RWPE2 (cell line): ENCODE measurements at places on chromosomes 1 and 21.

GRCh38 chr1:111449703-111450017 is 396 bp downstream of the ATP5PB start:
- no peak for DNase-seq

GRCh38 chr1:154453574-154454352 is 48.3 kb upstream of the TDRD10 start:
- DNase-seq, result no peak

DNA sequence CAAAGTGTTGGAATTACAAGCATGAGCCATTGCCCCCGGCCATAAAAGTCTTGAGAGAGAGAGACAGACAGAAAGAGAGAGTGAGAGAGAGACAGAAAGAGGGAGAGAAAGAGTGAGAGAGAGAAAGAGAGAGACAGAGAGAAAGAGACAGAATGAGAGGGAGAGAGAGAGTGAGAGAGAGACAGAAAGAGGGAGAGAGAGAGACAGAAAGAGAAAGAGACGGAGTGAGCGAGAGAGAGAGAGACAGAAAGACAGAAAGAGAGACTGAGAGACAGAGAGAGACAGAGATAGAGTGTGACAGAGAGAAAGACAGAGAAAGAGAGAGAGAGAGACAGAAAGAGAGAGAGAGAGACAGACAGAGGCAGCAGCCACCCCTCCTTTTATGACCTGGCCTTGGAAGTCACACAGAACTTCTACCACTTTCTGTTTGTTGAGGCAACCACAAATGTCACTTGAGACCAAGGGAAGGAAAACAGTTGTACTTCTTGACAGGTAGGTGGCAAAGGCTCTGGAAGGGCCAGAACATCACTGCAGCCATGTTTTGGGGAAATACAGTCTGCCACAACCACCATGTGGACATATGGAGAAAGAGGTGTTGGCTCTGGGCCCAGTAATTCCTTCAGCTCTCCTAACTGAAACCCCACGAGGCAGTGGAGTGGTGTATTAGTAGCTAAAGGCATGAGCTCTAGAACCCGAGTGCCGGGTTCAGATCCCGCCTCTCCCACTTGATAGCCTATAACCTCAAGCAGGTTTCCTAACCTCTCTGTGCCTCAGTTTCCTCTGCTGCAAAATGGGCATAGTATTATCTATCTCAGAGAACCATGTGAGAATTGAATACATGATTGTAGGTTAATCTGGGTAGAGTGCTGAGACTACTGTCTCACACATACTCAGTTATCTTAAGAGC is 50.6 kb downstream of the TNFRSF8 start:
- DNase-seq, result no peak

GRCh38 chr1:227092069-227092468 is 152.0 kb downstream of the COQ8A start:
- no peak for DNase-seq

- no peak for DNase-seq
Measured at GRCh38 chr1:46764402-46764801, 34.4 kb upstream of the CYP4B1 start.

- no peak for DNase-seq
Measured at GRCh38 chr1:247337250-247337746, 5.6 kb upstream of the ZNF496 start.

GRCh38 chr1:159970932-159971342 is 16.9 kb upstream of the SLAMF9 start:
- no peak for DNase-seq

DNA sequence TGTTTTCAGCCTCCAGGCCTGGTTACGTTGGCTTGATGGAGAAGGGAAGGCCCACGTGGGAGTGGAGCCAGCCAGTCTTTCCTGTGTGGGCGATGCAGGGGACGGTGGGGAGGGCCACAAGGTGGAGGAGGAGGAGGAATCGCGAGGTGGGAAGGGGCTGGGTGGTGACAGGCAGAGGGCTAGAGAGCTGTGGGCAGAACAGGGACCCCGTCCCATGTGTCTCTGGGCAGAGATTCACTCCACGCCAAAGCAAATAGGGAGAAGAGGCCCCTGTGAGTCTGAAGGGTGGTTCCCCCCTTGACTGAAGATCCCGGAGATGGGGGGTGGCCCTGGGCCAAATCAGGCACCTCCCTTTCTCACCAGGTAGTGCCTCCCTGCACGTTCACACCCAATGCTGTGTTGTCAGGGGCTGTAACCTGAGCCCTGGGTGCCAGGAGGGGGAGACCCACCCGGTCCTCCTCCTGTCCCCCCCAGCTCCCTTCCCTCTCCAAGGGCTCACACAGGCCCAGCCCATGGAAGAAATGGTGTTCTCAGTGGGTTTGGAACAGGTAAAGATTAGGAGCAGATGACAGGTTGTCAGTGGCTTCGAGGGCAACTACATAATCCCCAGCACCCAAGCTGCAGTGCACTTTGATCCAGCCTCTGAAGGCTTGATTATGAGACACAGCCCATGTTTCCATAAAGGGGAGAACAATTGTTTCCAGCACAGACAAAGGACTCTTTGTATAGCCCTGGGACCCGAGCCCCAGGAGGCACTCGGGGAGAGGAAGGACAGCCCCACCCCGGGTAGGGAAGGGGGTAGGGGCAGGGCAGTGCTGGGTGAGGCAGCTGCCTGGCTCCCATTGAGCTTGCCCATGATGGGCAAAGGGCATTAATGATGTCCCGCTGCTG is 37.7 kb upstream of the GPR37L1 start:
- DNase-seq, result no peak

GRCh38 chr1:63413394-63413793 is 46.0 kb downstream of the ALG6 start:
- DNase-seq, result no peak

DNA sequence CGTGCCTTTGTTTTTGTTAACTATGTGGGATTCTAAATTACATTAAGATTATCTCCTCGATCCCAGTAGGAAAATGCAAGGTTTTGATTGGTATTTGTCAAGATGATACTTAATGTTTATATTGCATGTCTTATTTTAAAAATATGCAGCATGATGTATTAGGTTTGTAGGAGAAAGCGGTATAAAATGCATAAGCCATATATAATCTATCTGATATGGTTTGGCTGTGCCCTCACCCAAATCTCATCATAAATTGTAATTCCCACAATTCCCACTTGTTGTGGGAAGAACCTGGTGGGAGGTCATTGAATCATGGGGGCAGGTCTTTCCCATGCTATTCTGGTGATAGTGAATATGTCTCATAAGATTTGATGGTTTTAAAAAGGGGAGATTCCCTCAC is 198.1 kb upstream of the NCAM2 start:
- no peak for DNase-seq

DNA sequence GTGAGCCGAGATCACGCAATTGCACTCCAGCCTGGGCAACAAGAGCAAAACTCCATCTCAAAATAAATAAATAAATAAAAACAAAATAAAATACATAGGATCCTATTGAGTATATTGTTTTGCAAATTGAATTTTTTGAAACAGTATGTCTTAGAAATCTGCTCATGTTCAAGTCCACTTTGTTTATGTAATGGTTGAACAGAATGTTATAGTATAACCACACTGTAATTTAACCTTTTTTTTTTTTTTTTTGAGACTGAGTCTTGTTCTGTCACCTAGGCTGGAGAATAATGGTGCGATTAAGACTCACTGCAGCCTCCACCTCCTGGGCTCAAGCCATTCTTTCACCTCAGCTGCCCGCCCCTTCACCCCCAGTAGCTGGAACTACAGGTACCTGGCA is 31.4 kb downstream of the PARK7 start:
- no peak for DNase-seq

GRCh38 chr1:182139496-182139895 is 78.0 kb upstream of the ZNF648 start:
- no peak for DNase-seq

DNA sequence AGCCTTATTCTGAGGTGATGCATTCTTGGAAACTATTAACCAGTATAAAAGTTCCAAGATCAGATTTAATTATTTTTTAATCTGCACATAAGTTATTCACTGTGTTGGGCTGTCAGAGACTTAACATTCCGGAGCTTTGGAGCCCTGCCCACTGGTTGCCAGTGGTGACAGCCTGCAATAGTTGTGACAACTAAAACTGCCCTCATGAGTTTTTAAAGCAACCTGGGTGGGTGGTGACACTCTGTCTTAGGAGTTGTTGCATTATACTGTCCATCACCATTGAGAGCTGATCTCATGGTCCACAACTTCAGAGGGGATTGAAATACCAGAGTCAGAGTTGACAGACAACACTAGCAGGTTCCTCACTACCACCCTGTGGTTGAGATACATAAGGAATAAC is 653.9 kb upstream of the USP24 start:
- no peak for DNase-seq

DNA sequence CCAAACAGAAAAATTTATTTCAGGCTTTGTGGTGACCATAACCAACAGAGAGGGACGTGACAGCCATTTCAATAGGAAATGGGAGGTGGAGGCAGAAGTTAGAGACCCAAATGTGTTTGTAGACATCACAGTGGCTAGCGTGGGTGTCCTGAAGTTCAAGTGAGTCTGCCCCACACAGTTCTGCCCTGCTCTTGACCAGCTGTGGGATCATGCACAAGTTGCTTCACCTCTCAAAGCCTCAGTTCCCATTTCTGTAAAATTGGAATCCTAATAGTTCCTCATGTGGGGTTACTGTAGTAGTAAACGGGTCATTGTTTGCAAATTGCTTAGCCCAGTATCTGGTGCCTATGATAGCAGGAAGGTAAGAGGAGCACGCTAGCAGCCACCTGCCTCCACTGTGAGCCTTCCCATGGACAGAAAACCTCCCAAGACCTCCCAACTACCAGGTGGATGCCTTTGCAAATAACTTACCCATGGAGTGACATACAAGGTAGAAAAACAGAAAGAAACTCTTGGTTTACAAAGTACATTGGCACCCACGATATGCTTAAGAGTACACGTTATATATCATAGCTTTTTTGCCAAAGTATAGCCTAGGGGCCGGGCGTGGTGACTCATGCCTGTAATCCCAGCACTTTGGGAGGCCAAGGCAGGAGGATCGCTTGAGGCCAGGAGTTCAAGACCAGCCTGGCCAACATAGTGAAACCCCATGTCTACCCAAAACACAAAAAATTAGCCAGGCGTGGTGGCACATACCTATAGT is 29.1 kb downstream of the FHAD1 start:
- no peak for DNase-seq

- no peak for DNase-seq
Measured at GRCh38 chr1:45654540-45655280, 30.9 kb upstream of the CCDC17 start.

DNA sequence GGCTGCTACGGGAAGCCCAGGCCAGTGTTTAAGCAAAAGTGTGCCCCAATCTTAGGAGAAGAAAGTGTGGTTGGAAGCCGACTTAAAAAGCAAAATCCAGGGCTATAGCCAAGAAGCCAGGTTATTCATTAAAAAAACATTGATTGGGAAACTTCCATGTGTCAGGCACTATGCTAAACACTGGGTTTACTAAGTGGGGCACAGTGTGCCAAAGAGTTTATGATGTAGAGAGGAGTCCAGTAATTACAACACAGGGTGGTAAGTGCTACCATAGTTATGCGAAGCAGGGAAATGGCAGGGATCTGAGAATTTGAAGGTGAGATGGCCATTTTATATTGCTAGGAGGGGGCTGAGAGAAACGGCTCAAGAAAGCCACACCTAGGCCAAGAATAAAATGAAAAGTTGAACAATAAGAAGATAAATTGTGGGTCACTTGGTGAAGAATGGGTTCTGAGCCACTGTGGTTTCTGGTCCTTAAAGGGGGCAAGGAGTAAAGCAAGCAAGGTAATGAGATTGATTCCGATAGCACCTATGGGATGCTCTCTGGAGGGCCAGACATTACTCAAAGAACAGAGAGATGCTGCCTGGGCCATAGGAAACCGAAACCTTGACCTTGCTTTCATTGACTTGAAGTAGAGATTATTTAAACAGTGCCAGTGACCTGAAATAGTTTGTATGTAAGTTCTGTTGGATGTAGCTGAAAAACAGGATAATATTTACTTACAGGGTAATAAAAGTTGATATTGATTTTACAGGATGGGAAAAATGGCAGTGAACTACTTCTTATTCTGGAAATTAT is 177.8 kb downstream of the GIPC2 start:
- DNase-seq, result no peak

GRCh38 chr1:105632342-105633196 is 1423.9 kb upstream of the PRMT6 start:
- DNase-seq, result no peak
